ENCODE measurements at places on chromosomes 6 and 20.

DNA sequence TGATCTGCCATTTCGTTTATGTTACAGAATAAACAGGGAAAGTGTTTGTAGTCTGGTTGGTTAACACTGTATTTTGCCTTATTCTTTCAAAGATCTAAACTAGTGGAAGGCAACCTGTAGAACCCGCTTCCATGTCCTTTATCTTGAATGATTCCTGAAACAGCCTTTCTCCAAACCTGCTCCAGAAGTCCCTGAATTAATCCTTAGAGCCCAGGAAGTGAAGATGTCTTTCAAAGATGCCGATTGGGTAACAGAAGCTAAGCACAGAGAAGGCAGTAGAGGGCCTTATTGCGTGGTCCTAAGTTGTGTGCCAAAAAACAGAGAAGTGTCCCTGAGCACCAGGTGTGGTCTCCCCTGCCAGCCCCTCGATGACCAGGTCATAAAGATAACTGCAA lies 19.2 kb upstream of the ZSCAN16 start:
- no peak for DNase-seq

- no peak for DNase-seq
These were observed 105.4 kb upstream of the AKIRIN2 start for GRCh38 chr6:87807475-87807874.

DNA sequence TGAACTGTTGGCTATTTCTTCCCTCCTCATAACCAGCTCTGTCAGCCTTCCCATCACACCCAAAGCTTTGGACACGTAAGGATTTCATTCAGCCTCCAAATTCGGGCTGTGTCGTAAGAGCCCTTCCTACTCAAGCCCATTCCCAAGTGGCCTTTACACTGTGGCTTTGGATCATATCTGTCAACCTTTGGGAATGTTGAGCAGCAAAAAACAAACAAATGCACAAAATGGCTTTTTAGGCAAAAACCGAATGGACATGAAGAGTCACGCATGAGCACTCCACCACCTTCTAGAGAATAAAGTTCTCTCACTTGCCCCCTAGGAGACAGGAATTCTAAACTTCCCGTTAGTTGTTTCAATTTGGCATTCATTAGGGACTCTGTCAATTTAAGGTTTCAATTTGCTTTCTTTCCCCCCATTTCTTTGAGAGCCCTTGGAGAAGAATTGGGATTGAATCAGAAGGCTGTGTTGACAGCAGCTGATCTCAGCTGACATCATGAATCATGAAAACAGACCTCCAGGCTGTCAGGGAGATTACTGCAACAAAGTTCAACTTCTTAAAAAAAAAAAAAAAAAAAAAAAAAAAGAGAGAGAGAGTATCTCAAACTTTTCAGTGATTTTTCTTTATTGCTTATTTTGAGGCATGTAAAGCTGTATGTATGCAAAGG lies 110.3 kb downstream of the BCAS1 start:
- no peak for DNase-seq

DNA sequence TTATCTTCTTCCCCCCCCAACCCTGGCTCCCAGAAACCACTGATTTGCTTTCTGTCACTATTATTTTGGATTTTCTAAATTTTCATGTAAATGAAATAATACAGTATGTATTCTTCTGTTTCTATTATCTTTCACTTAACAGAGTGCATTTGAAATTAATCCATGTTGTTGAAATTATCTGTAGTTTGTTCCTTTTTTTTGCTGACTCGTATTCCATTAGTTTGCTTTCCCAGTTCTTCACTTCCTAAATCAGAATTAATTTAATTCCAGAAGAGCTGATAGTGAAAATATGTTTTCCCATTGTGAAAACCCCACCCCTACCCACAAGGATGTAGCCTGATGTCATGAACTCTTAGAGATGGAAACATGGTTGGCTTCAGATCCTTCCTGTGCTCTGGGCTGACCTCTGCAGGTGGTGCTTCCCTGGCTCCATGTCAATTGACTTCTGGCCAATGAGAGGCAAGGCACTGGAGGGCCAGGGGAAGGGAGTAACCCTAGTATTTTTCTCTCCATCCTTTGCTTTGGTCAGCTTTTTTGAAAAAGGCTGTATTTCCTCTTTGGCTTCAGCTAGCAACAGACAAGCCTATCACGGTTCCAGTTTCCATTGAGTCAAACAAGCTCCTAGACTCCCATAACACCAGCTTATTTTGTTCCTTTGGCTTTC lies 244.4 kb upstream of the HSF2 start:
- no peak for DNase-seq

- DNase-seq: no peak
These were observed 147.4 kb upstream of the SCGN start for GRCh38 chr6:25504661-25505060.
